Dermis blood vessel endothelial cell (primary cell): ENCODE measurements at places on chromosomes 16 and 17. TPM values are rescaled to one million over a fixed set of nuclear protein-coding genes. Genes with fewer than 3 reads are reported as not detected.

DNA sequence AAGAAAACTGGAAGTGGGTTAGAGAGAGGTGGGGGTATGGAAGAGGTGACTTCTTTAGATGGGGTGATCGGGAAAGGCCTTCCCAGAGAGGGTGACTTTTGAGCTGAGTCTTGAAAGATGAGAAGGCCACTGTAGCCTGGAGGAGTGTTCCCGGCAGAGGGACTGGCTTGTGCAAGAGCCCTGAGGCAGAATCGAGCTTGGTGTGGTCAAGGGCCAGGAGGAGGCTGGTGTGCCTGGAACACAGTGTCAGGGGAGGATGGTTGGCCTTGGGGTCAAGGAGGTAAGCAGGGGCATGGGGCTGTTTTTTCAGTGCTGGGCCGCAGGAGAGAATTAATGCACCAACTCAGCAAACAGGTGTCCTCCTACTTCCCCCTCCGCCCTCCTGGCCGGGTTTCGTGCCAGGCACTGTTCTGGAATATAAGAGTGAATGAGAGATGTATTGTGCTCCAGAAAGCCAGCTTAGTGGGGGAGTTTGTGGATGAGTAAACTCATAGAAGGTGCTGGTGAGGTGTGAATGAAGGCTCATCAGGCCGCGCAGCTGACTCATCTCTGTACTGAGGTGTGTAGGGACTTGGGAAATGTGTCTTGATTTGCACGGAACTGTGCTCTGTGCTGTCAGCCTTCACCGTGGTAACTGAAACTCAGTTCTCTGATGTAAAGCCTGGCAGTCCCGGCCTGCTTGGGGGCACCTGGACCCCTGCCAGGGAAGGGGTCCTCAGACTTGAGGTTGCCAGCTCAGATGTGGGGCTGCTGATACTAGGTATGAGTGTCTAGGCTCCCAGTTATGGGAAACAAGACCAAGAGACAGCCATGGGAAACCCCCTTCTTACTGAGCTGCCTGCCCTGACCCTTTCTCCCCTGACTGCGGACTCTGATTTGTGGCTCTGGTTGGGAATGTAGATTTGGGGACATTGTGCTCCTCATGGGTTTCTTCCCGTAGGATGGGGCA is 15.3 kb downstream of the KSR1 start:
- no peak for DNase-seq

- no peak for DNase-seq
Observed at GRCh38 chr17:3033248-3033640, 30.2 kb downstream of the OR1D5 start.

DNA sequence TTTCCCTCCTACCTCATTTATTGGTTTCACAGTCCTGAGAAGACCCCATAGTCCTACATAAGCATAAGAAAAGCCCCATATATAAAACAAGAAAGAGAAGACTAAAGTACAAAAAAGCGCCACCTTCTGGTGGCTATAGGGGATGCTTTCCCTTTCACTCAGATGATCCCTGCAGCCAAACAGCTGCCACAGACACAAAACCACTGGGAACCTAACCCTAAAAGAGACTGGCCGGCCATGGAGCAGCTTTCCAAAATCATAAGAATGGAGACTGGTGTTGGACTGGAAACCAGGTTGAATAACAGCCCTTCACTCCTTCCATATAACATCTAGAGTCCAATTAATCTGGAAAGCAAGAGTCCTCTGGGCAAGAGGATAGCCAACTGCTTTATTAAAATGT is 11.4 kb downstream of the DYNC1LI2 start:
- peak; percentile 68 for DNase-seq

DNA sequence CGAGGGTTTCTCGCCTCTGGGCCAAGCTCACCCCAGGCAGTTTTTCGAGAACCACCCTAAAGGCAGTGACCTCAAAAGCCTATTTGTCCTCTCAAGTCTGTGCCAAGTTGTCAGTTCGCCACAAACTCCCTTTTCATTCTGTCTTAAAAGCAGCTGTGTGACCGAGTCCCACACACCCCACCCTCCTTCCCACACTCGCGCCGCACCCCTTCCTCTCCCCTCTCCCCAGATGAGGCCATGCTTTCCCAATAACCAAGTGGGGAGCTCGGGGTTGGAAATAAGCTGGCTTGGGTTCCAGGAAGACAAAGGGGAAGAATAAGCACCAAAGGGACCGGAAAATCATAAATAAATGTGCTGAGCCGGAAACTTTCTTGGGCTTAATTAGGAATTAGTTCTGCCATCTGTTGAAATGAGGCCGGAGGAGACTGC is 36.7 kb downstream of the GRIN2C start:
- DNase-seq: no peak

DNA sequence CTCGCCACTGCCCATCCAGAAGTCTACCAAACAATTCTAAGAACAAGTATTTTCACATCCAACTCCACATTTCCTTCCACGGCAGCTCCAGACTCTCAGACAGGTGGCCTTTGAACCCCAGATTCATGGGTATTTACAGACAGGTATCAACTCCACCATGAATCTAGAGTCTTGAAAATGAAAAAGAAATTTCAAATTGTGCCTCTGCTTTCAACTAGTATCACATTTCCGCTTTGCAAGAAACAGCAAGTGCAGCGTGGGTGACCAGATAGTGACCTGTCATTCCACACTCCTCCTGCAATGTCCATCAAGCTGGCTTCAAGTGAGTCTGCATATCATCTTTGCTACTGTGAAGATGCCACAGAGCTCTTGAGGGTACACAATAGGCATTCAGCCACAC is 232.4 kb upstream of the RPL38 start:
- DNase-seq: no peak

DNA sequence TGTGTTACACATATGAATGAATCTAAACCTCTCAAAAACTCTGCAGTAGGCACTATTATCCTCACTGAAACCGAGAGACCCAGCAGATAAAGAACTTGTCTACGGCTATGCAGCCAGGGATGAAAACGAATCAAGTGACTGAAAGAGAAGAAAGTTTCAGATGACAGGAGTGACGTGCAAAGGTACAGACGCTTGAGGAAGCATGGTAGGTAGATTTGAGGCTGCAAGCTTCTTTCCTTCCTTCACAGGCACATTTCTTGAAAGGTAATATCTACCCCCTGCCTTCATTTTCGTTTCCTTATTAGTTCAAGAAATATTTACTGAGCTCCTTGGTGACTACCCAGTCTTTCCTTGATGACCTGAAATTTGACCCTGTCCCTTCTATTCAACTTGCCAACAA is 211.5 kb upstream of the AXIN2 start:
- DNase-seq: no peak

DNA sequence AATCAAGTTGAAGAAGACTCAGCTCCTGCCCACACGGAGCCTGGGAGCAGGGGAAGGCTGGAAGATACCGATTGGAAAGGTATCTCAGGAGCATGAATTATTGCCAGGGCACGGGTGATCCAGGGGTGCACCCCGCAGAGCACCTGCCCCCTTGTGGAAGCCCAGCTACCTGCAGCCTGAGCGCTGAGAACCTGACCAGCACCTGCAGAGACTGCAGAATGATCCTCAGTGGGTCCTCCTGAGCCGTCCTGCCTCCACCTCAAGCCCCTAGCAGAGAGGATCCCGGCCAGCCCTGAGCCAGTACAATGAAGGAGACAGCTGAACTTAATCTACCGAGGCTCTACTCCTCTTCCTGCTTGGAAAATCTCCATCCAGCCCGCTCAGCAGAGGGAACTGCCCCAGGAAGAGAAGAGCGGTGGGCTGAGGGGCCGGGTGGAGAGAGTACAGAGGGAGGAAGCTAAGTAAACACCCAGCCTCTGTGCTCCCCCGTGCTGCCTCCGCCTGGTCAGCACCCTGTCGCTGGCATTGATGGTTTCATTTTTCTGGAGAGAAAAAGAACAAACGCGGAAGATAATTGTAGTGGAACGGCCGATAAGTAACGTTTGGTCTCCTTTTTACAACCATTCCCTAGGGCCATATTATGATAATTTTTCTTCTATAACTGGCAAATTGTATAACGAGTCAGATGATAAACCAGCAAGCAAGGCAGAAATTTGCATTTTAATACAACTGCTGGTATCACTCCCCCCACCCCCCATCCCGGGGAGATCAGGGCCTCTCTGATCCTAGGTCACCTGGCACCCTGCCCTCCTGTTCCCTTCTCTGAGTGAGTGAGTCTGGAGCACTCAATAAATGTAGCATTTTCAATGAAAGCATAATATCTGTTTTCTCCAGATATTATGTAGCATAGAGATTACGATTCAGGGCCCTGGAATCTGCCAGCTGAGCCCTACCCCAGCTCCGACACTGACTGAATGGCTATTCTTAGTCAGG is 204.5 kb upstream of the RPL38 start:
- peak; percentile 3 for DNase-seq

DNA sequence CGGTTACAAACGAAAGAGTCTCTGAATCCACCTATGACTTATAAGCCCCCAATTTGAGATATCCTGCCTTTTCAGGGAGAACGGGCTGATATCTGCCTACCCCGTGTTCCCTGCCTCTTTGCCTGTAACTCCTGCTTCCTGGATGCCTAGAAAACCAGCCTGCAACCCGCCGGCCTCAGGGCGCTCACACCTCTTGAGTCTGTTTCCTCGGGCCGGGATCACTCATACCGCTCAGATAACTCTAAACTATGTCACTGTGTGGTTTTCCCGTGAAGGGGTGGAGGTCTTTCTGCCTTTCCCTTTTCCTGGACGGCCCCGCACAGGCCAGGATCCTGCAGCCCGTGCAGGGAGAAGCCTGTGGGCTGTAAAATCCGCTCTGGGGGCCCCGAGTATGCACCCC is 10.4 kb downstream of the RPUSD1 start:
- no peak for DNase-seq

MATCAP1 gene
- 7.1 and 11.4 TPM in 2 replicates for total RNA-seq

CTF1 gene
- 0.17 and 0.70 TPM in 2 replicates for total RNA-seq

TMC5 gene
- 0.05 TPM in 1 of 2 replicates, not detected in the other for total RNA-seq

GRCh38 chr16:4403133-4403949 is 13.1 kb downstream of the CORO7 start:
- DNase-seq: no peak

GRCh38 chr17:19702217-19702641 is 14.2 kb downstream of the SLC47A2 start:
- DNase-seq: no peak

SMIM5 gene
- 0.09 TPM in 1 of 2 replicates, not detected in the other for total RNA-seq

DNA sequence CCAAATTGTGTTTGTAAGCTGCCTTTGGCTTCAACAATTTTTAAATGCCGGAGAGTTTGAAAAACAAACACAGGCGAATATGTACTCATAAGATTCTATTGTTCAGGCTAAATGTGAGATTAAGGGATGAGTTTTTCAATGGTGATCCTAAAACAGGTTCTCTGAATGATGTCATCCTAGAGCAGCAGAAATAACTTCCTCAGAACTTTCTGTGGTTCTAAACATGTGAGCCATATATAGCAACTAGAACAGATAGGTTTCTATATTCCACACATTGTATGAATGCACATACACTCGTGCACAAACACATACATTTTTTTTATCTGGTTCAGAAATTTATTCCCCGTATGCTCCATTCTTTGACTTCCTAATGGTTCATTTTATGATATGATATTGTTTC is 1352.2 kb downstream of the CDH8 start:
- no peak for DNase-seq

- peak; percentile 16 for DNase-seq
Observed at GRCh38 chr17:42598905-42599304, 10.3 kb downstream of the RETREG3 start.

SLC16A11 gene
- 1.1 and 1.5 TPM in 2 replicates for total RNA-seq

- no peak for DNase-seq
Observed at GRCh38 chr17:75555679-75556153, 30.2 kb downstream of the LLGL2 start.

- DNase-seq: peak; percentile 63
Observed at GRCh38 chr16:73058221-73058615, 10.3 kb upstream of the ZFHX3 start.

NAGS gene
- total RNA-seq: 6.8 and 10.0 TPM in 2 replicates

DNA sequence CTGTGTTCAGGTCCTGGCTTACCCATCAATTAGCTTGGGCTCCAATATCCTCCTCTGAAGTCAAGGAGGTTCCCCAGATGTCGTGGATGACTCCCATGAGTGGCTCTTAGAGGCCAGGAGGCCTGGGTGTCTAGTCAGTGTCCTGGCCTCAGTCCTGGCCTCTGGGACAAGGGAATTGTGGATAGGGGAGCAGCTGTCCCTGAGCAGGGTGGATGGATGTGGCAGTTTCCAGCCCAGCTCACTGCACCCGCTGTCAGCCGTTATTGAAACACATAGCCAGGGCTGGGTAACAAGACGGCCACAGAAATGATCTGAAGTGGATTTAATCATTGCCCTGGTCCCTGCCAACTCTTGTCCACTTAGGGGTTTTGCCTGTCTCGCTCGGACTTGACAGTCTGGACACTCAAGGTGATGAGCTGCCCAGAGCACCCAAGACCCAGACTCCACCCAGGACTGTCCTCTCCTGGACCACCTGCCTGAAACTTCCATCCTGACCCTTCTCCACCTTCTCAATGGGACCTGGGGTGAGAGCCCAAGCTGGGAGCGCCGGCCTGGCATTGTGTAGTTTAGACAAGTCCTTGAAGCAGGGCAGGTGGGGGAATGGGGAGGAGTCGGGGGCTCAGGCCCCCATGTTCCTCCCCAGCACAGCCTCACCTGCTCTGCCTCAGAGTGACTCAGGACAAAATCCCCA is 182.1 kb upstream of the SDK2 start:
- DNase-seq: no peak

DNA sequence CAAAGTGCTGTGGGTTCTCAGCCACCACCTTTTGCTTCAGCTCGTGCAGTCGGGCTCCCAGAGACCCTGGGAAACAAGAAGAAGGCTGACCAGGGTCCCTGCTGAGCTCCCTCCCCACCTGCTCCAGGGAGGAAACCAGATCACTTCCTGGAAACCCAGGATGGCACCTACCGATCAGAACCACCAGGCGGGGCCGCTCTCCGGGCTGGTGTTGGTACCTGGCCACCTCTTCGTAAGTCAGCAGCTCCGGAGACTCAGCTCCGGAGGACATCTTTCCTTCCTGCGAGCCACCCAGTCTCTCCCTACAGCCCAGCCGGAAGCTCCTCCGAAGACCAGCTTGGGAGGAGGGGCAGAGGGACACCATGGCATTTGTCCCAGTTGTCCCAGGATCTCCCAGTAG is 18.9 kb downstream of the MPP3 start:
- no peak for DNase-seq

GRCh38 chr17:73423159-73423715 is 111.4 kb upstream of the CDC42EP4 start:
- no peak for DNase-seq

DNA sequence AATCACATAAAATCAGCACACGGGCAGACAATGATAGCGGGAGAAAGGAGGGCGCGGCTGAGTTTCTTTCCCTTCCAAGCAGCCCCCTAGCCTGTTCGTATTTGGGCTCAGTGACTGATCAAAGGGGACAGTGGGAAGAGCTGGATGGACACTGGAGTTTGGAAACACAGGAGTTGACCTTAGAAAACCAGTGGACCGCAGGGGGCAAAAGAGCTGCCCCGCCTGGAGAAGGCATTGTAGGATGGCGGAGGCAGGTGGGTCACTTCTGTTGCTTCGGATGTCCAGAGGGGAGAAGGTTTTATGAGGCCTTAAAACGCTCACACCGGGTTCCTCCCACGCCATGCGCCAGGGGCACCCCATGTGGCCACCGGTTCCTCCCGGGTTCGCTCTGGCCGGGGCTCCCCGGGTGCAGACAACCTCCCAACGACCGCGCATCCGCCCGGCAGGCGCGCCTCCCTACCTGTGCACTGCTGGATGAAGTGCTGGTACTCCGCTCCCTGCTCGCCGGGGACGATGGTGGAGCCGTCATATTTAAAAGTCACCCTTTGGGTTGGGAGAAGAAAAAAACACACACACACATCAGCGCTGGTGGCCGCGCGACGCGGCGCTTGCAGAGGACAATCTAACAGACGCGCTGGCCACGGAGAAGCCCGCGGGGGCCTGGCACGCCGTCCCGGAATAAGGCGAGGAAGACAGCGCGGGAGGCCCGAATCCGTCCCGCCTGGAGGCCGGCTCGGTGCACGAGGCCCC is 662 bp downstream of the COTL1 start:
- DNase-seq: peak; percentile 27

- no peak for DNase-seq
Observed at GRCh38 chr16:20628213-20628612, 52.0 kb upstream of the ACSM2B start.
